Fibroblast of the aortic adventitia (primary cell): ENCODE measurements at places on chromosomes 11 and 22.

DNA sequence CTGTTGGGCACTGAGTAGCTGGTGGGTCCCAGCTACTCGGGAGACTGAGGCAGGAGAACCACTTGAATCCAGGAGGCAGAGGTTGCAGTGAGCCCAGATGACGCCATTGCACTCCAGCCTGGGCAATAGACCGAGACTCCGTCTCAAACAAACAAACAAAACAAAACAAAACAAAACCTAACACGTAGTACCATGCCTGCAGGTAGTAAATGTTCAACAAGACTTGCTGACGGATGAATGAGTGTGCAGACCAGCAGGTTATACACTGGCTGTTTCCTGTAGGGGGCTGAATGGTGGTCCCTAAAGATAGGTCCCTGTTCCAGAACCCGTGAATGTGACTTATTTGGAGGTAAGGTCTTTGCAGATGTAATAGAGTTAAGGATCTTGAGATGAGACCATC lies 12.8 kb upstream of the MRGPRD start:
- DNase-seq = no peak

DNA sequence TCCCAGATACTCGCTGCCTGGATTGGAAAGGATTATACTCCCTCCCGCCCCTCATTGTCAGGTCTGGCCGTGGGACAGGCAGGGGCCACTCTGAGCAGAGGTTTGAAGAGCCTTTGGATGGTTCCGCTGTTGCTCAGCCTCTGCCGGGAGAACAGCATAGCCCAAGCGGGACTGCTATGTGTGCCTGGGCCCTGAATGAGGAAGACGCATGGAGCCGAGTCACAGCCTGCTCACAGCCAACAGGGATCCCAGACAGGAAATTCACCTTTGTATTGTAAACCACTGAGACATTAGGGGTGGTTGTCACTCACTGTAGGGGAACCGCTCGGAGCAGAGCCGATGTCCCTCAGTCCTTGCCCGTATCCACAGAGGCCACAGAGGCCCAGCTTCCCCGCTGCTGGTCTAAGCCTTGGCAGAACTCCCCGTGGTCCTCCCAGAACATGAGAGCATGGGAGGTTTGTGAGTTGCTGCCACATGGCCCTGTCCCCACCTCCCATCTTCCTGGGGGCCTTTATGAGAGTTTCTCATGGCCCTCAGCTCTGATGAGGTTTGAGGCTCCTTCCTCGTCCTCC lies 10.7 kb upstream of the FAM118A start:
- DNase-seq = no peak

- DNase-seq = no peak
Observed at GRCh38 chr11:77814848-77815247, 5.7 kb downstream of the RSF1 start.

GRCh38 chr11:24181395-24182047 lies 315.3 kb upstream of the LUZP2 start:
- no peak for DNase-seq

DNA sequence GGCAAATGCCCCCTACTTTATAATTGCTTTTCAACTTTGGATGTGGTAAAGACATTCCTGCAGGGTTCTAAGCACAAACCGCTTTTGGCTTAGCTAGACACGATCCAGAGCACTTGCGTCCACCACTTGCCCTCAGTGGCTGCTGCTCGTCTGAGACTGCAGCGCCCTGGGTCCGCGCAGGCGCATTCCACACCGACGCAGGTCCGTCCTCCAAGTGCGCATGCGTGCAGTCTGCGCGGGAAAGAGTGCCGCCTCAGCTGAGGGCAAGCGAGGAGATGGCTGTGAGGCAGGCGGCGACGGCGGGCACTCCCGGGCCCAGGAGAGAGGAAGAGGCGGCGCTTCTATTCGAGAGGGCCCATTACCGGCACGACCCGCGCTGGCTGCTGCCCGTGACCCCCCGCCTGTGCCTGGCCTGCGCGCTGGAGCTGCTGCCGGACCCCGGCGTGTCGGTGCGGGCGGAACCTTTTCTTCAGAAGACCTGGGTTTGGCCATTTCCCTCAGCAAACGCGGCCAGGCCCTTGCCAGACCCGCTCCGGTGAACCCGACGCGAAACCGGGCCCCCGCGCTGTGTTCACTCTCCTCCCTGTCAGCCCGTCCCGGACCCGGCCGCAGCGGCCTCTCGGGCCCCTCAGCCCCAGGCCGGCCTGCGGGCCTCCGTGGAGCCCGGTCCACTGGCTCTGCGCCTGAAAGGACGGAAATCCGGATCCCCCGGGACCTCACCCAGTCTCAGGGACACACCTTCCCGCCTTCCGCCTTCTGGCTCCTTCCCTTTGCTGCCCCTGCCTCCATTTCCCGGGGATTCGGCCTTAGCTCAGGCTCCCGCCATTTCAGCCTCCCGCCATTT lies at the start of gene MEI1:
MEI1 (plus strand) TSS at position 240 of the 844 bp plus-strand sequence; CDS start at position 276, 36 bp downstream.
- peak; percentile 68 for DNase-seq

GRCh38 chr11:78426845-78427244 lies 9.2 kb upstream of the GAB2 start:
- DNase-seq = no peak

DNA sequence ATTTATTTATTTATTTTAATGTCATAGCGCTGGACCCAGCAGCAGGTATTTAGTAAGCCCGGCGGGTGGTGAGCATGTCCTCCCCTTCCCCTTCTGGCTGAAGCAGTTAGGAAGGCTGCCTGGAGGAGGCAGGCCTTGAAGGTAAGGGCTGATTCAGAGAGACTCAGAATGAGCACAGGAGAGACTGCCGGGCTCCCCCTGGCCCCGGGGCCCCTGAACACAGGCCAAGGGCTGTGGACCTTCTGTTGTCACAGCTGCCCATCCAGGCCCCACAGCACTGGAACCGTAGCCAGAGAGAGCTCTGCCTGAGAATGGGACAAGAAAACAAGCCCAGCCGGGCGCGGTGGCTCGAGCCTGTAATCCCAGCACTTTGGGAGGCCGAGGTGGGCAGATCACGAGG lies 52.8 kb downstream of the KCNJ4 start:
- no peak for DNase-seq

DNA sequence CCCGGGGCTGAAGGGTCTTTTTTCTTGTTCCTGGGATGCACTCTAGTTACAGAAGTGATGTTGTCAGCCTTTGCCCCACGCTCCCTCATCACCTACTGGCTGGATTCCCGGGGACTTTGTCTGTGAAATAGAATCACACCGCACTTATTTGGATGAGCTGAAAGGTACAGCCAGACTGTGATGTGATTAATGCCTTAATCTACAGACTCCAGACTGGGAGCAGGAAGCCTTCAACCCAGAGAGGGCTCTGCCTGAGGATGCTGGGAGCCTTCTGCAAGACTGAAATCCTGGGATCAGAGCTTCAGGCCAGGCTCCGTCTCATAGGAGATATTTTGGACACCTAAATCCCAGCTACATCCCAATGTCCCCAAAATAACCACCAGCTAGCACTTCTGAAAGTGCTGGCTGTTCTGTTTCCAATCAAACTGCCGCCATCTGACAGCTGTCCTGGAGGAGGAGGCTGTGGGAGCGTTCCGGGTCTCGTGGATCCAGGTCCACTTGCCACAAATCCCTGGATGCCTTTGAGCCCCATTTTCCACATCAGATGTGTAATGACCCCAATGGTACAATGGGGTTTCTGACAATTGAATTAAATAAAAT lies 688.5 kb downstream of the TBC1D22A start:
- no peak for DNase-seq

DNA sequence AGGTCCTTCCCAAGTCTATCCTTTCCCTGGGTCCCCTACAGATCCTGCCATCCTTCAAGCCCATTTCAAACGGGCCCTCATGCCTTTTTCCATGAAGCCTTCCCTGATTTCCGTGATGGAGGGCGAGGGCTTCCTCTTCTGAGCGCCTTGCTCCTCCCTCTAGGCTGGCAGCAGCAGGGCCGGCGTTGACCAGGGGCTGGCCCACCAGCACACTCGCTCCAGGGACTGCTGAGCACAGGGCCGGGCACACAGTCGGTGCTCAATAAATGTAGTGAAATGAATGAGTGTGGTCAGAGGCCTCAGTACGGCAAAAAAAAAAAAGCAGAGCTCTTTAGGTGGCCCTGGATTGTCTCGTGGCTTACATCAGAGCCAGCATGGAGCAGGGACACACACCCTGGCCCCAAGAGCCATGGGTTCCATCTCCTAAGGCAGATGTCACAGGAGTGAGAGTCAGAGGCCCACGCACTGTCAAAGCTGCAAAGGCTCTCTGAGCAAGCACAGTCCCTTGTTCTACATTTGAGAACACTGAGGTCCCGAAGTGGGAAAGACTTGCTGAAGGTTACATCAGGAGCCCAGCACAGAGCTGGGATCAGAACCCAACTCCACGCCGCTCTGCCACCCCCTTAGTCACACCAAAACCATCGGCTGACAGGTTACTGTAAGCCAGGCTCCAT lies 3.1 kb downstream of the IL2RB start:
- DNase-seq = no peak

DNA sequence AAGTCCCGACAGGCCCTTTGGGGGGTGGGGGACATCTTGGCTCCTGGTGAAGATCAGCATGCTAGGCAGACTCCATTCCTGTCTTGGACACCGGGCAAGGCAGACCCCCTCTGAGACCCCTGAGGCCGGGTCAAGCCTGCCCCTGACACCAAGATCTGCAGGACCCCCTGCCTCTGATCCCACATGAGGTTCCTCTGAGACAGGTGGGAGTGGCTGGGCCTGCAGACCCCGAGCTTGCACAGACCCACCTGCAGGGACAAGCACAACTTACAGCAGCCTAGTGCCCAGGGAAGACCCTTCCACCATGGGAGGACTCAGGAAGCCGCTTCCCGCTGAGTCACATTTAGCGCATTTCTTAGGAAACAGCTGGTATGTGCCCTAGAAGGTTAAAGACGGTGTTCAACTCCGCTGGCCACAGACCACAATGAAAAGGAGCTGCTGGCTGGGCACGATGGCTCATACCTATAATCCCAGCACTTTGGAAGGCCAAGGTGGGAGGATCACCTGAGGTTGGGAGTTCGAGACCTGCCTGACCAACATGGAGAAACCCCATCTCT lies 15.5 kb downstream of the ARVCF start:
- DNase-seq = no peak

GRCh38 chr11:44300844-44301563 lies 8.9 kb downstream of the ALX4 start:
- DNase-seq = no peak

GRCh38 chr22:39684702-39685281 lies 114.2 kb downstream of the CACNA1I start:
- no peak for DNase-seq

DNA sequence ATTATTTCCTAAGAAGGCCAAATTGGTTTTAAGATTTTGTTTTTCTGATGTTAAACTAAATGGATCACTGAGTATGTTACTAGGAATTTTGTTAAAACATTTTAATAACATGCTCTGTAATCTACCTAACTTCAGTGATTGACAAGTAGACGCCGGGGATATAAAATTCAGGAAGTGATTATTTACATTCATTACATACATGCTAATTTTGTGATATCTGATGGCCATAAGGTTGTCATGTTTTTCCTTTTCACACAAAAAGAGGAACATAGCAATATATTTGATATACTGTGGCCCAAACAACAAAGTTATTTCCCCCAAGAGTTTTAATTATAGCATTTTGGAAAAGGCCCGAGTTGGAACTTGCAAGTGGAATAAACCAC lies 12.1 kb downstream of the SCUBE1 start:
- DNase-seq = no peak

DNA sequence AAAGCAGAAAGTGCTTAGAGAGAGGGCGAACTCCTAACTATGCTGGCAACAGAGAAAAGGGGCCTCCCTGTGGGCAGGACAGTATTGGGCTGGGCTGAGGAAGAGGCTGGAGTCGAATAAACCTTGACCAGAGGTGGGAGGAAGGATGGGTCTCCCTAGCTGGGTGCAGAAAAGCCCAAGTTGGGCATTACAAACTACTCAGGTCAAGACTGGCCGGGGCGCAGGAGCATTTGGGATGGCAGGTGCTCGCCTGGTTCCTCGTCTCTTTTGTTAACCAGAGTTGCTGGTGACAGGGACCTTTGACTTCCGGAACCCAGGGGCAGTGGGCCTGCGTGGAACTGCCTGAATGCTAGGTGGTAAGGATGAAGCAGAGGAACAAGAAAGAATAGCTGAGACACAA lies 80.3 kb upstream of the SHISAL1 start:
- DNase-seq = no peak

DNA sequence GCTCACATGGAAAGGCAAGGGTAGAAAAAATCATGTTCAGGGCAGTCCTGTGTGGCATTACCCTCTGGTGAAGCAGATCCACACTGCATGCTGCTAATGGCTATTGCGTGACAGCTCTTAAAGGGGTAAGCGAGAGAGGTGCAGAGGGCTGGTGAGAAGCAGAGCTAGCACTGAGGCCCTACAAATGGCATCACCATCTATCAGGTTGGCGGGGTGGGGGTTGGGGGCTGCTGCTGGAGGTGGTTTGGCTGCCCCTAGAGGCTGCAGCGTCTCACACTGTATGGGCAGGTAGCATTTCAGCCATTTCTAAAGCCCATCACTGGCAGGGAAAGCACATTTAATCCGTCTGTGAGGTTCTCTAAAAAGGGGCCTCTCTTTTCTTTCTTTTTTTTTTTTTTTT lies 16.9 kb upstream of the TMA7B start:
- DNase-seq = no peak
